NCI-H1930 (cell line): ENCODE measurements at places on chromosomes 6 and 20.
A peak's percentile ranks its signal among the peaks of the same experiment; 100 is the strongest.

- DNase-seq = no peak
Observed at GRCh38 chr6:16204653-16205376, 33.6 kb upstream of the GMPR start.

DNA sequence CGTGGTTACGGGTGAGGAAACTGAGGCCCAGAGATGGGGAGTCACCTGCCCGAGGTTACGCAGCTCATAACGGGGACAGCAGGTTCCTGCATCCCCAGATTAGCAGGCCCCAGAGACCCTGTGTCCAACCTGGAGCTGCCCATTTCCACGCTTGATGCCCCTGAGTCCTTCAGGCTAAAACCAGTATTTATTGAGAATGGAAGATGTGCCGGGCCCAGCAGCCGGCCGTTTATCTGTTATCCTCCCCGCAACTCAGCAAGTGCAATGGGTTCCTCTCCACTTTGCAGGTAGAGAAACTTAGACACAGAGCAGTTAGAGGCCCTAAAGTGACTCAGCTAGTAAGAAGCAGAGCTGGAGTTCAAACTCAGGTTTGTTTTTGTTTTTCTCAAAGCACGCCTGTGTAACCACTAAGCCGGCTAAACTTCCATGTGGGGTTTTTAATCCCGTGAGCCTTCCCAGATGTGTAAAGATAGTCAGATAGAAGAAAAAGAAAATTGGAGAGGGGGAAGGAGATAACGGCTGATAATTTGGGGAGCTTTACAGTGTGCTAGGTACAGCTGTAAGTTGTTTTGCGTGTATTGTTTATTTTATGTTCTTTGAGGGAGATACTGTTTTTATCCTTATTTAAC lies 775 bp downstream of the PFDN4 start:
- DNase-seq = no peak

DNA sequence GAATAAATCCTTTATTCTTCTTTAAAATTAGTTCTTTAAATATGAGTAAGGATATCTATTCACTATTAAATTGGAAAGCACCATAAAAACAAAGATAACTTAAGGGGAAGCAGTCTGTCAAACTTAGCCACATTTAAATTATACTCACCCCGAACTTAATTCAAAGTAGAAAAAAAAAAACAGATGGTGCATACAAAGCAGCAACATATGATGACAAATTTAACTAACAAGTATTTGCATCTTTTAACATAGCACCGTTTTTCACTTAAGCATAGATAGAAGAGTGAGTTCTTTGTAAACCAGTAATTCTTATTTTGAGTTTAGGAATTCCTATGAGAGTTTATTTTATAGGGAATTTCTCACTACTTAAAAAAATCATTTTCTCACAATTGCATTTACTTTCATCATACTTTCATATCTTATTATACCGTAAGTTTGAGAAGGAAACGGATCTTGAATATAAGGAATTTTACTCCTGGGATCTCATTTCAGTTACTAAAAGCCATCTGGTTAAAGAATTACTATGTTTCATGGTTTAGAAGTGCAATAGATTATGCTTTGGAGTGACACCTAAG lies 828.2 kb upstream of the MAP3K7 start:
- DNase-seq = no peak

DNA sequence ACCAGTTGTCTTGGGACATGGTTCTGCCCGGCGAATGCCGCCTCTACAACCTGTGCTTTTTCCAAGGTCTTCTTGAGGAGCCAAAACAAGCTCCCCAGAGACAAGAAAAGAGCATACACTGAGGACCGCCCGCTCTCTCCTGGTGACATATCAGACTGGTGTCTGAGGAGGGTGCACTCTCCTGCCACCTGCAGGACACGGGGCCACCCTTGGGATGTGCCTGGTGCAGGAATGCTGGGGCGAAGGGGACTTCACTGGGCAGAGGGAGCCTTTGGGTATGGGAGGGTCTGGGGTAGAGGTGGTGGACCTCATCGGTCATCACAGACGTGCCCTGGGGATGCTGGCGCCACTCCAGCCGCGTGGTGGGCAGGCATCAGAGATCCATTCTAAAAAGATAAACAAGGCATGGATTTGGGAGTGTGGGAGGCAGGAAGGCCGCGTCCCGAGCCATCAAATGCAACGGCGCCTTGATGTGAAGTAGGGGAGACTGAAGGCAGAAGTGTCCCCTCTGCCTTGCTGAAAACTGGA lies 163.3 kb downstream of the CD83 start:
- DNase-seq = no peak

DNA sequence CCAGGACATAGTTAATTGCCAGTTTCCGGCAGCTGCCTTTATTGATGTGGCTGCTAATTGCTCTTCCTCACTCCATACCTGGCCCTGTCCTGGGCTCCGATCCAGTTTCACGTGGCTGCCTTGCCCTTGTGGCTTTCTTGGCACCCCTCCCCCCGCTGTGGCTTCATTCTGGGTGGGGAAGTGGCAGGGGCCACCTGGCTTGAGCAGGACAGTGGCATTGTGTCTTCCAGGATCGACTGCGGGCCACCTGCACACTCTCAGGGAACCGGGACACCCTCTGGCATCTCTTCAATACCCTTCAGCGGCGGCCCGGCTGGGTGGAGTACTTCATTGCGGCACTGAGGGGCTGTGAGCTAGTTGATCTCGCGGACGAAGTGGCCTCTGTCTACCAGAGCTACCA lies 10.8 kb downstream of the MAVS start:
- DNase-seq = no peak

DNA sequence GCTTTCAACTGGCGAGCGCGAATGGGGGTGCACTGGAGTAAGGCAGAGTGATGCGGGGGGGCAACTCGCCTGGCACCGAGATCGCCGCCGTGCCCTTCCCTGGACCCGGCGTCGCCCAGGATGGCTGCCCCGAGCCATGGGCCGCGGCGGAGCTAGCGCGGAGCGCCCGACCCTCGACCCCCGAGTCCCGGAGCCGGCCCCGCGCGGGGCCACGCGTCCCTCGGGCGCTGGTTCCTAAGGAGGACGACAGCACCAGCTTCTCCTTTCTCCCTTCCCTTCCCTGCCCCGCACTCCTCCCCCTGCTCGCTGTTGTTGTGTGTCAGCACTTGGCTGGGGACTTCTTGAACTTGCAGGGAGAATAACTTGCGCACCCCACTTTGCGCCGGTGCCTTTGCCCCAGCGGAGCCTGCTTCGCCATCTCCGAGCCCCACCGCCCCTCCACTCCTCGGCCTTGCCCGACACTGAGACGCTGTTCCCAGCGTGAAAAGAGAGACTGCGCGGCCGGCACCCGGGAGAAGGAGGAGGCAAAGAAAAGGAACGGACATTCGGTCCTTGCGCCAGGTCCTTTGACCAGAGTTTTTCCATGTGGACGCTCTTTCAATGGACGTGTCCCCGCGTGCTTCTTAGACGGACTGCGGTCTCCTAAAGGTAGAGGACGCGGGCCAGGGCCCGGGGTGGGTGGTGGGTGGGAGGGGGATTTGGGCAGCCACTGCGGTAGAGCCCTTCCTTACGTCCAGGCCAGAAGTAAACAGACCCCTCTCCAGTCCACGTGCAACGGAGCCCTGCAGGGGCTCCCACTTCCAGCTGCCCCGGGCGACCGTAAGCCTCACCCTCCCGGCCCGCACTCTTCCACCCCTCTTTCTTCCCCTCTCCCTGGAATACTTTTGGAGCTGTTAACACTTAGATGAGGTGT lies 998 bp downstream of the BMP2 start:
- no peak for DNase-seq

DNA sequence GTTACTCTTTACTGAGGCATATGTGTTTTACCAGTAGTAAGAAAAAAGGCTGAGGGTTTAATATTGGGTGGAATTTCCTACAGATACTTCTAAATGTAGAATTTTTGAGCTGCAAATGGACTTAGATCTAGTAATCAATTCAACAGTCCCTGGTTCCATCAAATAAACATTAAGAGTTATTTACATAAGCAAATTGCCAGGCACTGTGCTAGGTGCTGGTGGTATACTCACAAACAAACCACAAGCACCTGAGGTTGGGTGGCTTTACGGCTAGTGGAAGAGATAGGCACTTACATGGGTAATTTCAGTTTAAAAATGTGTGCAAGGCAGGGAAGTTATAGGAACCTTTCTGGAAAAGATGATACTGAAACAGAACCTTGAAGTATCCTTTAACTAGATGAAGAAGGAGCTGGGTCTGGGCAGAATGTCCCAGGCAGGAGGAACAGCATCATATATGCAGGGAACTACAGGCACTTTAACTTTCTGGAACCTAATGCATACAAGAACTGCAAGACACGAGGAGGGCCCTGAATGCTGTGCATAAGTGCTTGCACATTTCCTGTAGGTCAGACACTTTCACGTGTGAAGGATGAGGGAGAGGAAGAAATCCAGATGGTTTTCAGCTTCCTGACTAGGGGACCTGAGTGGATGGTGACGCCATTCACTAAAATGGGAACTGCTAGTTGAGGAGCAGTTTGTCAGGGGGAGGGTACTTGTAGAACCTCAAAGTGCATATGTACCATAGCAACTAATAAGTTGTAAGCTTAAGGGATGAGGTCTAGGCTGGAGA lies 4.5 kb downstream of the CCN6 start:
- no peak for DNase-seq

GRCh38 chr20:17556837-17557674 lies 12.8 kb upstream of the DSTN start:
- no peak for DNase-seq

DNA sequence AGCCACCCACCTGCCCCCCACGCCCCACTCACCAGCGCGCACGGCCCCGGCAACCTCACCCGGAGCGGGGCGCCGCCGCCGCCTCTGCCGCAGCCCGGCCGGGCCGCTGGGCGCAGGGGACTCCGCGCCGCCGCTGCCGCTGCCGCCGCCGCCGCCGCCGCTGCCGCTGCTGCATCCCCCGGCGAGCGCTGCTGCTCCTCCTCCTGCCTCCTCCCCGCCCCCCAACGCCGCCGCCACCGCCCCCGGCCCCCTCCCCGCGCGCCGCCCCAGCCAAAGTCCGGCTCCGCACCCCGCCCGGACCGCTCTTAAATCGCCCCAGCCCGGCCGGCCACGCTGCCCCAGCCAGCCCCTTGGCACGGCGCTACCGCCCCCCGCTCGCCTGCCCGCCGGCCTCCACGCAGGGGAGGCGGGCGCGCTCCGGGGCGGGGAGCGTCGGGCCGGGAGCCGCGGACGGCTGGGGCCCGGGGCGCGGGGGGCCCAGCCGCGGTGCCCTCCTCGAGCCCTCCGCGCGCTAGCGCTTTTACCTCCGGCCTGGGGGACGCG lies at the start of gene SULF2:
Gene SULF2 (minus strand): TSS at position 171 of the 543 bp plus-strand sequence. CDS start 28,118 bp downstream, outside the sequence.
- no peak for DNase-seq

- DNase-seq = no peak
Observed at GRCh38 chr6:135280375-135281136, 99.4 kb downstream of the MYB start.

DNA sequence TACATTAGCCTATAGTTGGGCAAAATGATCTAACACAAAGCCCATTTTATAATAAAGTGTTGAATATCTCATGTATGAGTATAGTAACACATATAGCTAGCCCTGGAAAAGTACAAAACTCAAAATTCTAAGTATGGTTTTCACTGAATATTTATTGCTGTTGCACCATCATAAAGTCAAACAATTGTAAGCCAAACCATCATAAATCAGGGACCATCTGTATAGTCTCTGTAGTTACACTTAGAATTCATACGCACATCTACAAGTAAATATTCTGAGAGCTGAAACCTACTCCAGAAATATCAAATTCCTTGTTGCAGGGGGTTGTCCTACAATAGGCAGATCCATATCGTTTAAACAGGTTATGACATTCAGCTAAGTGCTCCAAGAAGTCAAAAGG lies 817.3 kb downstream of the BCKDHB start:
- DNase-seq = no peak

- DNase-seq = no peak
Observed at GRCh38 chr20:41668057-41668749, 50.0 kb upstream of the CHD6 start.

DNA sequence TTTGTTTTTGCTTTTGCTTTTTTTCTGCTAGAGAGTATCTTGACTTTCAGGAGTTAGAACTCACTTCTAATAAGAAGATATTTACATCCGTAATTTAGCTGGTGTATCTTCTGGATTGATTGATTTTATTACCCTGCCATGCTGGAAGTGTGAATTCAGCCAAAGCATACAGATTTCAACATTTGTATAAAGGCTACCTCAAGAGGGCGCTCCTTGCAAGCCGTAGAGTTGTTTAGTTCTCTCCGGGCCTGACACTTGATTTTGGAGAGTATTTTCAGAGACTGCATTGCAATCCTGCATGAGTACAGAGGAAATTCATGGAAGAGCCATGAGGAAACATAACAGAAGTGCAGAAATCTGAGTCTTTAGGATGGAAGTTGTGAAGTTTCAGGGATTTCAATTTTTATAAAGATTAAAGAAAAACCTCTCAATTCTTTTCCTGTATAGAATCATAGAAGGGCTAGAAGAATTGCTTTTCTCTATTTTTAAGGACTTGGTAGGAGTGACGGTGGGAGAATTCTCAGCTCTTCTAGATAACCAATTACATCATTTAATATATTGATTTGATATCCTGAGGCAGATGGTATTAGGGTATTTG lies 66.7 kb upstream of the TIAM2 start:
- DNase-seq = peak; percentile 25

DNA sequence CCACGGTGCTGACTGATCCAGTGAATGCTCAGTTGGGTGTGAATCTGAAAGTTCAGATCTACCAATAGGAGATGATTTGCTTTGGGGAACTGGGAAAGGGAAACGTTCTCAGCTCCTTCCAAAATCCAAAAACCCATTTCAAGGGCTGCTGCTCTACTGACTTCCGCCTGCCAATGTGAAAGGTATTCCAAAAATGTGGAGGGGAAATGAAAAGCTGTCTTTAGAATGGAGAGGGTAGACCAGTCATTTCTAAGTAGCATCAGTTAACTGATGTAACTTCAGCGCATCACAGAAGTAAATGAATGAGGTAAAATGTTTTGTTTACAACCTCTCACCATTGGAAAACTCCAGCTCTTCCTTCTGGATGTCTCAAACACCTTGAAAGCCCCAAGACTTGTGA lies 19.6 kb upstream of the EYA2 start:
- DNase-seq = no peak

GRCh38 chr6:166611631-166612030 lies 15.4 kb downstream of the RPS6KA2 start:
- no peak for DNase-seq

DNA sequence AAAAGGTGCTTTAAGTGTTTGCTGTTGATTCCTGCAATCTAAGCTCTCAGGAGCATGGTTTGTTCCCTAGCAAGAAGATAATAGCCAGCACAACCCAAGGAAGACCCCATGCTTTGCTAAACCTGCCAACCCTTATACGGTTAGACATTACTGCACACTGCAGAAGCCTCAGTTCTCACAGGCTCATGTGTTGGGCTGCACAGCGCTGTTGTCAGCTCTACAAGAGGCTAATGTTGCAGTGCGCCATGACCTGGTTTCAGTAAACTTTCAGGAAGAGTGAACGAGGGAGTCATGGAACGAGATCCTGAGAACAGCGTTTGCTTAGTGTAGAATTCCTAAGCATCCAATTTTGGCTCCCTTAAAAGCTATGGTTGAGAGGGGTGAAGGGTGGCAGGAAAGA lies 218.5 kb downstream of the ARHGAP18 start:
- no peak for DNase-seq

- DNase-seq = no peak
Observed at GRCh38 chr6:11298651-11299420, 66.4 kb upstream of the NEDD9 start.

GRCh38 chr20:38723017-38723847 lies 1.1 kb upstream of the SLC32A1 start:
- DNase-seq = no peak

GRCh38 chr6:30685157-30686008 lies 1.1 kb downstream of the PPP1R18 start:
- DNase-seq = no peak

- no peak for DNase-seq
Observed at GRCh38 chr6:89239338-89239737, 22.2 kb upstream of the GABRR1 start.
